ENCODE measurements at places on chromosomes 13 and 19.

DNA sequence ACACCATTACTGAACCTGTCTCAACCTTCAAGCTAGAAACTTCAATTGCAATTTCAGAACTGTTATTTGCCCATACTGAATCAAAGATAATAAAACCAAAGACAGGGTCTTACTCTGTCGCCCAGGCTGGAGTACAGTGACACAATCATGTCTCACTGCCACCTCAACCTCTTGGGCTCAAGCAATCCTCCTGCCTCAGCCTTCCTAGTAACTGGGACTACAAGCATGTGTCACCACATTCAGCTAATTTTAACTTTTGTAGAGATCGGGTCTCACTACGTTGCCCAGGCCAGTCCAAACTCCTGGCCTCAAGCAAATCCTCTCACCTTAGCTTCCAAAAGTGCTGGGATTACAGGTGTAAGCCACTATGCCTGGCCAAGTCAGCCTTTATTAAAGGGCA lies 143.4 kb downstream of the DIAPH3 start:
- no peak for DNase-seq

DNA sequence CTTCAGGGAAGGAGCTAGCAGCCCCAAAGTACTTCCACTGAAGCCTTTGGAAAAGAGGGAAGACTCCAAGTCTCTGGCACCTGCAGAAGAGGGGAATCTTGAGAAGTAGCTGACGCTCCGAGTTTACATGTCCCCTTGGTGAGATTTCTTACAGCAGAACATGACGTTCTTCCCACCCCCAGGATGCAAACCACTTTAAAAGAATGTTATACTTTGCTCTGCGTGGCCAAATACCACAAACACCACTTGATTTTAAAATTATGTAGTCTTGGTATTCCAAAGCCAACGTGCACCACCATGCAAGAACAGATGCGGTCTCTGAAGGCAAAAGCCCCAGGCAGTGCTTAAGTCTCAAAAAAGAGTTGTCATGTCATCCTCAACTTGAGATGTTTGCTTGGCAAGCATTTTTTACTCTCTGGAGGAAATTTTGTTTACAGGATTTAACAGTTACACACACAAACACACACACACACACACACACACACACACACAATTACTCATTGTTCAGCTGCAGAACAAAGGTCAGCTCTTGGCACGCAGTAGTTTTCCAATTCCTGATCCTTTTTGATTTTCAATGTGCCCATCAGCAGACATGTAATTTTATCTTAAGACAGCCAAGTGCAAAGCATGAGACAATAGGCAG lies 106.1 kb downstream of the RGCC start:
- peak; percentile 39 for DNase-seq

- DNase-seq, result no peak
Observed at GRCh38 chr13:48938308-48938943, 37.3 kb upstream of the FNDC3A start.

DNA sequence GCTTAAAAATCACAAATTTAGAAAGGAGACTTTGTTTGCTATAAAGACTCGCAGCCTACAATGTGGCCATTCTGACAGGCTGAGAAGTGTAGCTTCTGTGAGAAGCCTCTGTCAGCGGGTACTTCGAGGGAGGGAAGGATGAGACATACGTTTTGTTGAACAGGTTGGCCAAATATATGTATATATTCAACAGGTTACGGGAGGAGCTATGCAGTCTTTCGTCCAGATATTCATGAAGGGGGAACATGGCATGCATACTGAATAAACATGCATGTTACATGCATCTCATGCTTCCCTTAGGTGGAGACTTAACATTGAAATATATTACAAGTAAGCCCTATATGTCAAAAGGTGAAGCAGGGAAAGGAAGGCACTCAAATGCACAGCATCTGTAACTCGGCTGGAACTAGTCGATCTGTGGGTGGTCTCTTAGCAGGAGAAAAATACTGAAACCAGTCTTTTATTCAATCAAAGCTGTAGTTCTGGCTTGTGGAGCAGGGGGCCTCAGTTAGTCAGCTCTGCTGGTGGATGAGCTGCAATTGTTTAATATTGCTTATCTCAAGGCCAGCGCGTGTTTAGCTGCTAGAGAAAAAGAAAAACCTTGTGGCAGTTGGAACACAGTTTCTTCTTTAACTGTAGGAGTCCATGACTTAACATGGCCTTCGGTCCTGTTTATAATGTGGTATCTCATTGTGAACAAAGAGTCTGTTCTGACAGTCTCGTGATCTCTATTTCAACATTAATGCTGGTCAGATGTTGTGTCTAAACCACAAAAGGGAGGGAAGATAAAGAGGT lies 94.3 kb downstream of the FAM216B start:
- no peak for DNase-seq

- peak; percentile 22 for DNase-seq
Observed at GRCh38 chr19:53977991-53978731, 13.3 kb upstream of the CACNG6 start.

DNA sequence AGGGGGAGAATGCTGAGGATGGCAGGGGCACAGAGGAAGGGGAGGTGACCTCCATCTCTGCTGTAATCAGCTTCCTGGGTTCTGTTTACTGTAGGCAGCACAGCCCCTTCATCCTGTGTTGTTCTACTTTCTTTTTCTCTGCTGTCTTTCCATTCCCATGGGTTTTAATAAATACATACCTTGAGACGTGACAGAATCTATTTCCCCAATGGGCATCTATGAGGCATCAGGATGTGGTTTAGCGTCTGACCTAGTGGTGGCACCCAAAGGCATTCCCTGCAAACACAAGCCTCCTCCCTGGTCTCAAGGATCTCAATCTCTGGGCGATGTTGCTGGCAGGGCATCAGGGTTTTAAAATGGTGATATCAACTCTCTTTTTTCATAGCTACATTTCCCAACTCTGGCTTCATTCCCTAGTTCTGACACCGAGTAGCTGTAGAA lies 60.8 kb downstream of the ALOX5AP start:
- peak; percentile 80 for DNase-seq

DNA sequence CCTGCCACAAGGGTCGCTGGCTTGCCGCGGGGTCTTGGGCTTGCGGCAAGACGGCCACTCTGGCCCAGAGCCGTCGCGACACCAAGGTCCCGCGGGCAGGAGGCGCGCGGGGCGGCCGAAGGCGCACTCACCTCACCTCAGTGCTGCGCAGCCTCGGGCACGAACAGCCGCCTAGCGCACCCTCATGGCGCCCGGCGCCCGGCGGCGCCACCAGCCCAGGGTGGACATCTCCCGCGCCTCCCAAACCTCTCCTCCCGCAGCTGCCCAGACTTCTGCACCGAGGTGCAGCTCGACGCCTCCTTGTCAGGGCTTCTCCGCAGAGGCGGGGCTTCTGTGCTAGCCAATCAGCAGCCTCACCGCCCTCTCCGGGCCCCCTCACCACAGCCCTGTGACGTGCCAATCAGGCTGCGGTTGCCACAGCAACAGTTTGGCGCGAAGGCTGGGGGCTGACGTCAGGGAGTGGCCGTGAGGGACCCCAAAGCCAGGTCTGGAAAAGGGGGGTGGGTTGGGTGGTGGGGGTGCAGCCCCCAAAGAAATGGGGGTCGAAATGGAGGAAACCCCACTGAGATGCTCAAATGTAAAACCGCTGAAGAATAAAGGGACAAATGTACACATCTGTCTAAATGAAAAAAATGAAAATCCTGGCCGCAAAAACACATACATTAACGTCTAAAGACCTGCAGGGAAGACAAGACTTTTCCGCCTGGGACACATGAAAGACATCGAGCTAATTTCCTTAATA lies at the start of the genes PEG3 and ZIM2:
Gene PEG3, minus strand, starts transcription at position 276 of the 742 bp plus-strand sequence. CDS start 16,071 bp downstream, outside the sequence.
Gene ZIM2, minus strand, starts transcription at position 276 of the 742 bp plus-strand sequence. CDS start 16,449 bp downstream, outside the sequence.
- no peak for DNase-seq

- DNase-seq, result no peak
Observed at GRCh38 chr13:35768551-35768950, 292.1 kb upstream of the MAB21L1 start.

- DNase-seq, result no peak
Observed at GRCh38 chr13:25819856-25820530, 231.8 kb downstream of the SHISA2 start.

- DNase-seq, result peak; percentile 75
Observed at GRCh38 chr19:12872941-12873890, 8.0 kb downstream of the DNASE2 start.
